ENCODE measurements at places on chromosomes 2 and 18. TPM values are rescaled to one million over a fixed set of nuclear protein-coding genes. Genes with fewer than 3 reads are reported as not detected.

DNA sequence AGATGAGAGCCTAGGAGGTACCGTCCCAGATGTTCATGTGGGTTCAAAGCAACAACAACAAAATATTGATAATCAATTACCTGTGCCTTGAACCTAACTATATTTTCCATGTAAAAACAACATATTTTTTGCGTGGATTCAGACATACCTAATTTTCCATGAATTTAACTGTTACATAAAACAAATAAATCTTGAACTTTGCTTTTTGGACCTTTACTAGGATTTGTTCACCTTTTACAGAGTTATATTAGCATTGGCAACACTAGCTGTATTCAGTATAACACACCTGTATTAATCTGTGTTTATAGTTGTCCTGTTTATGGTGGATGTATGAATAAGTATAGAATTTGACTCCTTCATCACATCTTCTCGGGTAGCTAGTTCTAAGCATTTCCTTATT is 115.8 kb upstream of the STON1 start:
- no peaks in the 10 kb centered on the region for H3K27me3 ChIP-seq
- no peak for DNase-seq

GRCh38 chr2:68606759-68607158 is 36.6 kb upstream of the PROKR1 start:
- H3K27me3 ChIP-seq = no peaks in the 10 kb centered on the region
- no peak for DNase-seq

DNA sequence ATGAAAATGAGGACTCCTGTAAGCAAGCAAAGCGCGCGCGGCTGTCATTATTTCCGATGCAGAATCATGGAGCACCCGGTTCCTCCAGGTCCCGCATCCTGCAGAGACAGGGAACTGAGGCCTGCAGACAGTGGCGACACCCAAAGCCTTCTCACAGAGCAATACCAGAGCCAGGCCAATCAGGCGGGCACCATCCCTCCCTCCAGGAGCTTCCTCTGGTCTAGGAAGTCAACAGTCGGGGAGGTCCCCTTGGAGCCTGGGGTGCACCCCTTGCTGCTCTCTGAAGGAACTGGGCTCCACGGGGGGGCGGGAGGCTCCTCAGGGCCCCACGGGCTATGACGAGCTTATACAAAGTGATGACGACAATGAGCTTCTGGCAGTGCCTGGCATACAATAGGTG is 60.3 kb upstream of the HPCAL1 start:
- H3K36me3 ChIP-seq = no peaks in the 10 kb centered on the region
- H3K4me1 ChIP-seq = no peaks in the 10 kb centered on the region
- no peak overlapping the region for H3K4me3 ChIP-seq

ABCG8 gene
- total RNA-seq = 0.25 TPM

DNA sequence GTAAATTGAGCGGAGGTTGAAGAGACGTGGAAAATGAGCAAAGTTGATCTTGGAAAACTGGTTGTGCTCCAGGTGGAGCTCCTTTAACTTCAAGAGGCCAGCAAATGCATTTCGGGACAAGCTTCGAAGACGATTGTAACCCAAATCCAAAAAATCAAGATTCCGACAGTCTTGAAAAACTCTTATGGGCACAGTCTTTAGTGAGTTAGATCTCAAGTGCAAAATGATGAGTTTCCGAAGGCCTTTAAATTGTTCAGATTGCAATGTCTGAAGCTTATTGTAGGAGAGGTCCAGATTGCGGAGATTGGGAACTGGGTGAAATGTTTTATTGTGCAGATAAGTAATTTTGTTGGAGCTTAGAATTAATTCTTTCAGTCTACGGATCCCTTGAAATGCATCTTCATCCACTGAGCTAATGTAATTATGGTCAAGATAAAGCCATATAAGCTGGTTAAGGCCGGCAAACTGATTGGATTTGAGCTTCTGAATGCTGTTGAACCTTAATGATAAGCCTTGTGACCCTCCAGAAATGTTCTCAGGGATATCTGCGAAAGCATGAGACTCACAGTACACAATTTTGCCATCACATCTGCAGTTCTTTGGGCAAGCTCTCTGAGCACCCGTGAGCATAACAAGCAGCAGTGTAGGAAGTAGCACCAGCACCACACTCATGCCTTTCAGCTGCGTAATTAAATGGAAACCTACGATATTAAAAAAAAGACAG is 2.9 kb downstream of the LRRTM4 start:
- H3K4me3 ChIP-seq = peak overlapping the region; percentile 70
- DNase-seq = no peak
- peak overlapping the region; percentile 99 for H3K27ac ChIP-seq
- H3K27me3 ChIP-seq = no peaks in the 10 kb centered on the region

- peaks cover 5% of the 10 kb centered on the region for H3K4me1 ChIP-seq
- no peak overlapping the region for H3K4me3 ChIP-seq
- no peak overlapping the region for H3K27ac ChIP-seq
These were observed 34.5 kb upstream of the CD8A start for GRCh38 chr2:86825036-86825692.

DNAH6 gene
- total RNA-seq = 0.18 TPM

- H3K27ac ChIP-seq = no peak overlapping the region
- no peaks in the 10 kb centered on the region for H3K4me1 ChIP-seq
- H3K4me3 ChIP-seq = no peak overlapping the region
- no peaks in the 10 kb centered on the region for H3K36me3 ChIP-seq
These were observed 35.2 kb downstream of the ST3GAL5 start for GRCh38 chr2:85853499-85854165.

DNA sequence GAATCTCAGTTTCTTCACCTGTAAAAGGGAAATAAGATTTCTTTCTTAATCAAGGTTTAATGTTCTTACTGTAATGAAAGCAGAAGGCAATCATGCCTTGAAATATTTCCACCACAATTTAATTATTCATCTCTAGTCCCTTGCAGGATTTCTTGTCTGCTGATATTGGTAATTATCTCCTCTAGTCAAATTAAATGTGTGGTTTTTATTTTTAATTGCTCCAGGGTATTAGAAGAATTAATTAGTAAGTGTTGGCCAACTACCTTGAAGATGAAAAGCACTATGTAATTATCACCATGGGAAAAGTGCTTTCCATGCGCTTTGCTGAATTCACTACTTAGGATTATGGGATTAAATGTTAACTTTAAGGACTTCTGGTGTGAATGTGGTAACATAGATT is 8.7 kb upstream of the LAPTM4A start:
- no peaks in the 10 kb centered on the region for H3K4me1 ChIP-seq
- H3K27me3 ChIP-seq = peaks cover 21% of the 10 kb centered on the region
- no peak overlapping the region for H3K27ac ChIP-seq
- no peak for DNase-seq
- no peaks in the 10 kb centered on the region for H3K36me3 ChIP-seq

GRCh38 chr2:9050122-9050809 is 46.8 kb upstream of the MBOAT2 start:
- H3K4me1 ChIP-seq = no peaks in the 10 kb centered on the region
- no peak overlapping the region for H3K27ac ChIP-seq
- H3K4me3 ChIP-seq = no peak overlapping the region
- no peaks in the 10 kb centered on the region for H3K27me3 ChIP-seq
- DNase-seq = no peak
- H3K36me3 ChIP-seq = no peaks in the 10 kb centered on the region

ARHGAP28 gene
- 10.5 TPM for total RNA-seq

GRCh38 chr18:63603772-63604171 is 16.6 kb downstream of the SERPINB13 start:
- peaks cover 13% of the 10 kb centered on the region for H3K4me1 ChIP-seq
- no peaks in the 10 kb centered on the region for H3K27me3 ChIP-seq
- no peak overlapping the region for H3K4me3 ChIP-seq
- no peak overlapping the region for H3K27ac ChIP-seq
- no peak for DNase-seq

REG1B gene
- 2.3 TPM for total RNA-seq

DNA sequence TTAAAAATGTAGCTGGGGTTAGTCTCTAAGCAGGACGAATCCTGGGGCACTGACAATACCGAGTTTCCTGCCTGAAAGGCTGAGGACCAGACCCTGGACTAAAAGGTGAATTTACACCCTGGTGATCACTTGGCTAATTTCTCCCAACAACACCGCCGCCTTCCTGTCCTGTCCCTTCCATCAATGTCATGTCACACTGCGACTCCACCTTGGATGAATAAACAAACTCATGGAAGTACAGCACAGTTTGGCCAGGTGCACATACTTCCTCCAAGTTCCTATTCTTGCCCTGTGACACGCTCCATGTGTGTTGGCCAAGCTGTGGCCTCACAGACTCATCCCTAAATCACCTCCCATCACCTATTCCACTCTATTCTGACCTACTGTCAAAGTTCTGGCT is 15.9 kb upstream of the GALM start:
- no peak for DNase-seq
- H3K36me3 ChIP-seq = no peaks in the 10 kb centered on the region
- H3K27me3 ChIP-seq = no peaks in the 10 kb centered on the region
- no peaks in the 10 kb centered on the region for H3K4me1 ChIP-seq
- no peak overlapping the region for H3K27ac ChIP-seq
- H3K4me3 ChIP-seq = no peak overlapping the region

LRRTM4 gene
- 8.5 TPM for total RNA-seq

YPEL5 gene
- 26.5 TPM for total RNA-seq

MYCN gene
- total RNA-seq = 77.5 TPM

DNA sequence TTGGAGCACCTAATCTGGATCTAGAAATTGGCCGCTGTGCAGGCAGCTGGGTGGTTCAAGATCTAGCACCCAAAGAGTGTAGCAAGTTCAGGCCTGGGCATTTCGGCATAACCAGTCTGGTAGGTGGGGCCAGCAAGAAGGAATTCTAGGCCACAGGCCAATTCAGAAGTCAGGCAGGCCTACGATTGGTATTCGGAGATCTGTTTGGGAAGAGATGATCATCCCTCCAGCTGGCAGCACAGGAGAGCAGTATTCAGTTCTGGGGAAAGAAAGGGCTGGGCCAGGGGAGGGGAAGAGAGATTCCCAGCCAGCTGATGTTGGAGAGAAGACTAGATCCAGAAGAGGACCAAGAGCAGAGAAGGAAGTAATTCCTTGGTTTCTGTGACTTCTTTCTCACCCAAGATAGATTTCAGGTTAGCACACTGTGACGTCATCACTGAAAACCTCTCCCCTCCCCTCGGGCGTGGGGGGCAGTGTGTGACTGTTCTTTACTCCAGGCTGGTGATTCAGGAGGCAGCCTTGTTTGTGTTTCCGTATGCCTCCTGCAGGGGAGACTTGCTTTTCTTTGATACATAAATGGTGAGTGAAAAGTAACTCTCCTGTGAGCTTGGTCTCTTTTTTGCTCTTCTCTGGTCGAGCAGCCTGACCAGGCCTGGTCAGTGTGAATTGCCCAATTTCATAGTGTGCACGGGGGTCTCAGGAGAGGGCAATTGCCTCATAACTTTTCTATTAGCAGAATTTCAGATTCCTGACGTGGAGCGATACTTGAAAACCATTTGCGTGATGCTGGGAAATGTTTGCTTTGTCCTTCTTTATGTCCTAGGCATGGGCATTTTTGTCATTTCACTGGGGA is 61.1 kb downstream of the MEIS1 start:
- DNase-seq = peak; percentile 35
- H3K36me3 ChIP-seq = no peaks in the 10 kb centered on the region
- H3K27ac ChIP-seq = 0 out of 2 replicates have a peak overlapping the region, but pooled peaks have one; percentile 54
- H3K4me3 ChIP-seq = no peak overlapping the region

SPATA3 gene
- total RNA-seq = not detected

LOXHD1 gene
- total RNA-seq = 0.35 TPM

DNA sequence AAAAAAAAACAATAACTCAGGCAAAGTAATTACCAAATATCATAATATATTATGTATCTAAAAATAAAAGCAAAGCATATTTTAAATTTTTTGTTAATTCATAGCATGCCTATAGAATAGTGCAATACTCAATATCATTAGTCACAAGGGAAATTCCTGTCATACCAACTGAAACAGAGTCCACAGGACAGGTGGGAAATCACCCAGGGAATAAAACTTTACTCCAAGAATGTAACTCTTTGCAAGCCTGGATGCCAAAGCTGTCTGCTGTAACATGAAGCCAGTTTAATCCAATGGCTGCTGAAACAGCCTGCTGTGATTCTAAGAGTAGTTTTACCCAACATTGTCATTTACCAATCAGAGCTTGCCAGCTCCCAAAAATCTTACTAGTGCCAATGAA is 40.0 kb upstream of the SULT1C3 start:
- H3K4me1 ChIP-seq = no peaks in the 10 kb centered on the region
- H3K4me3 ChIP-seq = no peak overlapping the region
- no peaks in the 10 kb centered on the region for H3K27me3 ChIP-seq
- no peak for DNase-seq
- H3K36me3 ChIP-seq = peaks cover 30% of the 10 kb centered on the region

SAG gene
- not detected for total RNA-seq

- no peak overlapping the region for H3K4me3 ChIP-seq
- no peaks in the 10 kb centered on the region for H3K4me1 ChIP-seq
- H3K36me3 ChIP-seq = no peaks in the 10 kb centered on the region
- H3K27me3 ChIP-seq = no peaks in the 10 kb centered on the region
These were observed 18.9 kb upstream of the ALLC start for GRCh38 chr2:3639015-3639630.

GPR75 gene
- 2.8 TPM for total RNA-seq

SNTG2 gene
- 27.8 TPM for total RNA-seq

GRCh38 chr18:53544917-53545316 is 679.6 kb downstream of the MBD2 start:
- H3K4me1 ChIP-seq = peaks cover 46% of the 10 kb centered on the region
- no peak overlapping the region for H3K4me3 ChIP-seq
- no peaks in the 10 kb centered on the region for H3K27me3 ChIP-seq
- peaks cover under 1% of the 10 kb centered on the region for H3K36me3 ChIP-seq
- no peak for DNase-seq

PKDCC gene
- total RNA-seq = 27.3 TPM

- peaks cover 6% of the 10 kb centered on the region for H3K36me3 ChIP-seq
- H3K4me1 ChIP-seq = peaks cover 2% of the 10 kb centered on the region
- no peak overlapping the region for H3K4me3 ChIP-seq
- no peaks in the 10 kb centered on the region for H3K27me3 ChIP-seq
- peak overlapping the region; percentile 85 for H3K27ac ChIP-seq
- no peak for DNase-seq
These were observed 83.6 kb downstream of the CTNNA2 start for GRCh38 chr2:79596403-79596802.

- DNase-seq = no peak
- no peak overlapping the region for H3K4me3 ChIP-seq
- H3K36me3 ChIP-seq = no peaks in the 10 kb centered on the region
- H3K27me3 ChIP-seq = no peaks in the 10 kb centered on the region
- H3K4me1 ChIP-seq = no peaks in the 10 kb centered on the region
- no peak overlapping the region for H3K27ac ChIP-seq
These were observed 8.2 kb upstream of the CCDC195 start for GRCh38 chr2:224724331-224724730.

DNA sequence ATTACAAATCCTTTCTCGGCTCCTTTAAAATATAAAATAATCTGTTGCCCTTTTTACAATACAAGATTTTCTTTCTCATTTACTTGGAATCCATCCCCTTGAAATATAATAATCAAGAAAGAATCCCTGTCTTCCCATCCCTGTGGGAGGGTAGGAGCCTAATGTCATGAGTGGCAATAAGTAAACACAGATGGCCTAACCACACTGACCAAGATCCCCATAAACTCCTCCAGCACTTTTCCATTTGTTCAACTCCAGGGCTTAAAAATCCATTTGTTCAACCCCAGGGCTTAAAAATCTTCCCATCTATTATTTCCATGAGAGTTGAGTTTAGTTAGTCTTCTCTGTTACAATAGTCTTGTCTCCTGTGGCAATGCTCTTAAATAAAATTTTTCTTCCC is 297.6 kb downstream of the CDH7 start:
- H3K4me3 ChIP-seq = no peak overlapping the region
- DNase-seq = no peak
- H3K36me3 ChIP-seq = no peaks in the 10 kb centered on the region
- H3K4me1 ChIP-seq = 0 out of 2 replicates have a peak, but pooled peaks cover 3% of the 10 kb centered on the region
